ENCODE measurements at places on chromosomes 2 and 18.
A peak's percentile ranks its signal among the peaks of the same experiment; 100 is the strongest.

DNA sequence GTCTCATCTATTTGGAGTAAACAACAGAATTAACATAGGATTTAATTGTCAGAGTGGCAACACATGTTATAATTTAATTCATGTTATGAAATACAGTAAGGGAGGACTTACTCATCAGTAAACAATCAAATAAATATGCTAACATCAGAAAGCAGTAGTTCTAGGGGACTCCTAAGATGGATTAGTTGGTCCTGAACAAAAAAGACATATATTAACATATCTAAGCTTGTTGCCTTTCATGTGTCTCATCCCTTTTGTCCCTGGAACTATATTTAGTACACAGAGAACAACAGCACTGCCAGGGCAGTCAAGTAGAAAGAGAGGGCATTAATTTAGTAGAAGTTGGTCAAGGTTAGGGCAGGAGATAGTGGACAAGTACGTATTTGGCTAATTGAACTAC, 117.8 kb upstream of the FZD5 start:
- no peak for DNase-seq

GRCh38 chr18:2850816-2851215, 4.0 kb downstream of the EMILIN2 start:
- DNase-seq: no peak

GRCh38 chr2:74863802-74864248, 29.9 kb downstream of the HK2 start:
- DNase-seq: no peak

DNA sequence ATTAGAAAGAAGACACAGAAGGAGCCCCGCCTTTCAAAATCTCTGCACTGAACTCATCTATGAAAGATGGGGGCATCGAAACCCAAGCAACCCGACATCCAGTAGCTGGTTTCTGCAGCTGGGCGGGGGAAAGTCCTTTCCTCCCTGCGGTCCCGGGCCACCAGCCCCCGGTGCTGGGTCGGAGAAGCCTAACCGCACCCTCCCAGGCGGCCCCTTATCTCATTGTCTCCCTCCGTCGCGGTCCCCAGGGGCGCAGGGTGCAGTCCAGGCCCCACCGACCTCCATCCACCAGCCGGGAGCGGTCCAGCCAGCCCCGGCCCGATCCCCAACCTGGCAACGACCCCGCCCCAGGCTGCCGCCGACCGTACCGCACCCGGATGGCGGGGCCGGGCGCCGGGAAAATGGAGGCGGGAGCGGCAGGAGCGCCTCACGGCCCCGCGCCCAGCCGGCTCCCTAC, 452 bp downstream of the RAPH1 start:
- peak; percentile 33 for DNase-seq

GRCh38 chr2:151297882-151298281, 8.4 kb upstream of the NMI start:
- no peak for DNase-seq

GRCh38 chr18:67266246-67267237, 250.0 kb downstream of the DSEL start:
- no peak for DNase-seq

DNA sequence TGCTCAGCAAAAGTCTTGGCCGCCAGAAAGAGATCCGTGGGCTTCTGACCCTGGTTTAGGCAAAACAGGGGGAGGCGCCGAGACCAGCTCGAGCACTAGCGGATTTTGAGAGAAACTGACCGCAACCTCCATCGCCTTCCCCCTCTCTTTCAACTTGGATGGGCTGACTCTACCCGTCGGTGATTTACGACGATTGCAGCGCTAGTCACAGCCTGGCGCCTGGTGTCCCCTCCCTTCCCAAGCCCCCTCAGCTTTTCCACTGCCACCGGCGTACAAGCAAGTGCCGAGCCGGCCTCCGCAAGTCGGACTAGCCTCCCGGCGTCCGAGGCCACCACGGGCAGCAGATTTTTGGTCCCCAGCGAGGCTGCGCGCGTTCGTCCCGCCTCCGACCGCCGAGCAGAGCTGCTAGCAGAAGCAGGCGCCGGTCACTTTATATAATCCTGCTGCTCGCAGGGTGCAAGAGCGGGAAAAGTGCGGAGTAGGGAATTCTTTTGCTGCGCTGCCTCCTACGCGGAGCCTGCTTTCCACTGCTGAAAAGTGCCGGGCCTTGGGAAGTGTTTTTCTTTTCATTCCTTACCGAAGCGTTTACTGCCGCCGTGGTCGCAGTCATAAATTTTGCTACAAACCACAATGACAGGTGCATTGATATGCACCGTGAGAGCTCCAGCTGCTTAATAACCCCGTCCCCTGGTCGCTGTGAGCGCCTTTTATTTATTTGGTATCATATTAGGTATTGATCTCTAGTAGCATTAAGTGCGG, 7.7 kb downstream of the HOXD3 start:
- DNase-seq: no peak

- DNase-seq: no peak
Measured at GRCh38 chr2:224780823-224781222, 64.7 kb upstream of the CCDC195 start.

- no peak for DNase-seq
Measured at GRCh38 chr18:23929362-23929930, 85.1 kb upstream of the TTC39C start.

- DNase-seq: no peak
Measured at GRCh38 chr2:130720528-130720927, 8.3 kb upstream of the GPR148 start.
